ENCODE measurements at places on chromosomes 3 and 15.

DNA sequence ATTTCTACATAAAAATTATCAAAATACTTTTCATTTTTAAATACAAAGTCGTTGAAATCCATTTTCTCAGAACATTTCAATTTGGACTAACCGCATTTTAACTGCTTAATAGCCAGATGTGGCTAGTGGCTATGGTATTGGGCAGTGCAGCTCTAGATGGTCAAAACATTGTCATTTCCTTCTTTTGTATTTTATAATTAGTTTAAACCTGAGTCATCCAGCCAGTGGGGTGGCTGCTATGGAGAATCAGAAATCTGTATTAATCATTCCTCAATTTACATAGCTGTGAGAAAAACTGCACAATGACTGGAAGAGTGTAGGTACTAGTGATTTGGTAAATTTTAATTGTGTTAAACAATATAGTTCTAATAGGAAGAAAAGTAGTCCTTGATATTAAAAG lies 245.3 kb downstream of the PDZRN3 start:
- no peak for DNase-seq

DNA sequence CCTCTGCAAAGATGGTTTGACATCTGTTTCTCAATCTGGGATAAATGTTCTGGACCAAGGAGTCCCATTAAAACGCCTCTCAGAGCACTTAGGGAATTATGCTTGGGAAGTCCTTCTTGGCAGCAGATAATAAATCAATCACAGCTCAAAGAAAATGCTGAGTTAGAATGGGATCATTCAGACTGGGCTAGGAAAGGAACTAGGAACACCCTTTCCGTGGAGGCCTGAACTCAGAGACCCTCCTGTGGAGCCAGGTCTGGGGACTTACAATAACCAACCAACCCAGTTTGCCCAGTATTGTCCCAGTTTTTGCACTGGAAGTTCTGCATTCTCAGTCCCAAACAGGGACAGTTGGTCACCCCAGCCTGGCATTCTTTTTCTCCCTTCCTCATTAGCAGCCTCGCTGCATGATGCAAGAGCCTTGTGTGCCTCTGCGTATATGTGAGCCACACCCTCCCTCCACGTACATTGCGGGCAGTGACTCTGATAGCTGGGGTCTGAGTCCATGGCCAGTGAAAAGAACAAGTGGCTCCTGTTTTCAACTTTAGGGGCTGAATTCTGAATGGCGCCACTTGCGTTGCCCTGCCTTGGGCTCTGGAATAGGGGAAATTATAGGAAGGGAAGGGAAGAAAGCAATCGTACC lies 88.7 kb downstream of the SEMA5B start:
- DNase-seq: no peak

DNA sequence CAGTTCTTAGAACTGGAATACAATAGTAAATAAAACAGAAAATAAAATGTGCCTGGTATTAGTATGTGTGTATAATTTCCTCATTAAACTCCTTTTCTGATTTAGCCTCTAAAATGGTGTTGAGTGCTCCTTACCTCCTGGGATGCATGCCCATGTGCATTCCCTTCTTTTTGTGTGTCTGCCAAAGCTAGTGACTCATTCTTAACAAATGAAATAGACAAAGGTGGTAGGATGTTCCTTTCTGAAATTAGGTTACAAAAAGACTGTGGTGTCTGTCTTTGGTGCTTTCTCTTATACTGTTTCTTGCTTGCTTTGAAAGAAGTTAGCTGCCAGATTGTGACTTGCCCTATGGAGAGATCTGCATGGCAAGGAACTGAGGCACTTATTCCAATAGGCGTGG lies 623.7 kb downstream of the GRM7 start:
- DNase-seq: no peak

- DNase-seq: no peak
Observed at GRCh38 chr15:76696840-76697239, 208.3 kb downstream of the SCAPER start.

DNA sequence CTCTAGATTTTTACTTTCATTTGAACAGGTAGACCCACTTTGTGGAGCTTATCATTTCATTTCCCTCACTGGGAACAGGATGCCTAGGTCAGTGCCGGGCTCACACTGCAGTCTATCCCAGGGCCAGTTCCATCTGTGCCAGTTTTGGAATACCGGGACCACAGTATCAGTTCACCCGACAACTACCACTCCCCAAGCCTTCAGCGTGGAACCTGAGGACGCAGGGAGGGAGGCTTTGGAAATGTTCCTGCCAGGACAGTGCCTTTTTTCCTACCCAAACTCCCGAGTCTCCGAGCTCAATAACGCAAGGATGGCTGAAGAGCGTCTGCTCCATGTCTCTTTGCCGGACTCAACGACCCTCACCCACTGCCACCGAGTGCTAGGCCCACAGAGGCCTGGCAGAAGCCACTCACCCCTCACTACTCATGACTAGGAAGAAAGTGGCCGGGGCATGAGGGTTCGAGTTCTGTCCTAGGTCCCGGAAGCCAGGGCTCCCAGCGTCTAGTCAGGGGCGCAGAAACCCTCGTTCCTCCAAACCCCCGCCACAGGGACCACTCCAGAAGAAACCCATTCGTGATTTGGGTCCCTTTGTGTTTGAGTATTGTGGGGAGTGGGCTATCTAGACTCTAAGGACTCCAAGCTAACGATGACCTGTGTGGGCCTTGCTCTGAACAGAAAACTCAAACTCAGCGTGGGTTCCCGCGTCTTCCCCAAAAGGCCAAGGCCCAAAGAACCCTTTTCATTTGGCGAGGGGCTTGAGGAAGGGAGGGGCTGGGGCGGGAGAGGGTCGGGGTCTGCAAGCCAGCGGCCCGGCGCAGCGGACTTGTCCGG lies 11.4 kb downstream of the ZIC1 start:
- no peak for DNase-seq

GRCh38 chr15:25721605-25721955 lies 141.5 kb downstream of the ATP10A start:
- DNase-seq: no peak
